Right renal pelvis (tissue), 4 donors: ENCODE measurements at places on chromosomes 16 and 17. TPM values are rescaled to one million over a fixed set of nuclear protein-coding genes. Genes with fewer than 3 reads are reported as not detected.

The PIK3R5 gene
- 0.94 TPM for polyA plus RNA-seq

The CYGB gene
- polyA plus RNA-seq, result 15.7 TPM

GRCh38 chr16:31157136-31157535 lies 7.3 kb upstream of the PRSS36 start:
- no peak for DNase-seq

GRCh38 chr16:71627731-71628181 lies 1.8 kb downstream of the MARVELD3 start:
- DNase-seq, result no peak

DNA sequence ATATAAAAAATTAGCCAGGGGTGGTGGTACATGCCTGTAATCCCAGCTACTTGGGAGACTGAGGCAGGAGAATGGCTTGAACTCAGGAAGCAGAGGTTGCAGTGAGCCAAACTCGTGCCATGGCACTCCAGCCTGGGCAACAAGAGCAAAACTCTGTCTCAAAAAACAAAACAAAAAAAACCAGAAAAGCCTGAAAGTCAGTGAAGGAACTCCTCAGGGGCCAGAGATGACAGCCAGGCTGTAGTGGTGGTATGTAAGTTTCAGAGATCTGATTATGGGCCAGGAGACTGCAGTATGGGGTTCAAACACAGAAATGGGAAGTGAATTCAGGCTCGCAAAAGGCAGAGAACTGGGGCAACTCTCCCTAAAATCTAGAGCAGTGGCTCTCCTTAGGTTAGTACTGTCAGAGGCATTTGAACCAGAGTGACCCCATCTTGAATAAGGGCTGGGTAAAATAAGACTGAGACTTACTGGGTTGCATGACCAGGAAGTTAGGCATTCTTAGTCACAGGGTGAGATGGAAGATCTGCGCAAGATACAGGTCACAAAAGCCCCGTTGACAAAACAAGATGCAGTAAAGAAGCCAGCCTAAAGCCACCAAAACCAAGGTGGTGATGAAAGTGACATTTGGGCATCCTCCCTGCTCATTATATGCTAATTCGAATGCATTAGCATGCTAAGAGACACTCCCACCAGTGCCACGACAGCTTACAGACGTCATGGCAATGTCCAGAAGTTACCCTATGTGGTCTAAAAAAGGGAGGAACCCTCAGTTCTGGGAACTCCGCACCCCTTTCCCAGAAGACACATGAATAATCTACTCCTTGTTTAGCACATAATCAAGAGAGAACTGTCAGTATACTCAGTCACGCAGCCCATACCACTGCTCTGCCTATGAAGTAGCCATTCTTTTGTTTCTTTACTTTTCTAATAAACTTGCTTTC lies 120.2 kb upstream of the XYLT1 start:
- no peak for DNase-seq

- no peak for DNase-seq
Measured at GRCh38 chr17:56057869-56058268, 95.4 kb upstream of the ANKFN1 start.

- peak; percentile 35 for DNase-seq
Measured at GRCh38 chr17:4175921-4176807, 33.2 kb downstream of the CYB5D2 start.

DNA sequence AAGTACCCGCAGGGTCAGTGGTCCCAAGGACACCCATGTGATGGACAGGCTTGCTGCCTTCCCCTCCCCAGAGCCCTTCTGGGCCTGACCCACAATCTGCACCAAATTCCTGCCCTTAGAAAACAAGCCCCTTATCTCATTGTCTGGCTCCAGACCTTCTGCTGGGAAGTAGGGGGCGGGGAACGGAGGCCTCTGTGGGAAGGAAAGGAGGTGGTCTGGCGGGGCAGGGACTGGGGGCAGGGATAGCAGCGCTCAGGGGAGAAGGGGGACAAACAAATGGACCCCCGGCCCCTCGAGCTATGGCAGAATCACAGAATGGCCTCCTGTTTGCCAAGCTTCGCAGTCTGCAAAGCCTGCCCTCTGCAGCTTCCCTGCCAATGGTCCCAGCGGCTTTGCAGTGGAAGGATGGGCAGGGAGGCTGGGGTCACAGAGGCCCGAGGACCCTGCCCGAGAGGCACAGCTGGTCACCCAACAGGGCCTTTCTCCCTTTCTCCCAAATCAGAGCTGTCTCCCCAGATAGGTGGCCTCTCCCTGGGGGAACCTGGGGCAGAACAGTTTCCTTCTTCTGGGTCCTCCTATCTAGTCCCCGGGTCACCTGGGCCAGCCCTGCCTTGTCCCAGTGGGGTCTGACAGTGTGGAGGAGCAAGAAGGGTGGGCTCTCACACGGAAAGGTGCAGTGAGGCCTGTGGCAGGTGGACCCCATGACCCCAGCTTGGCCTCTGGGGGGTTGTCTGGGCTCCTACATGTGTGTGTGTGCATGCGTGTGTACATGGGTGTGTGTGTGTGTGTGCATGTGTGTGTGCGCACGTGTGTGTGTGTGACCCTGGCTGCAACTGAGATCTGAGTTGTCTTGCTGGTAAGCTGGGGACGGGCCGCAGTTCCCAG lies 25.5 kb downstream of the TMEM235 start:
- DNase-seq, result no peak
